ENCODE measurements at places on chromosomes 5 and 9.

DNA sequence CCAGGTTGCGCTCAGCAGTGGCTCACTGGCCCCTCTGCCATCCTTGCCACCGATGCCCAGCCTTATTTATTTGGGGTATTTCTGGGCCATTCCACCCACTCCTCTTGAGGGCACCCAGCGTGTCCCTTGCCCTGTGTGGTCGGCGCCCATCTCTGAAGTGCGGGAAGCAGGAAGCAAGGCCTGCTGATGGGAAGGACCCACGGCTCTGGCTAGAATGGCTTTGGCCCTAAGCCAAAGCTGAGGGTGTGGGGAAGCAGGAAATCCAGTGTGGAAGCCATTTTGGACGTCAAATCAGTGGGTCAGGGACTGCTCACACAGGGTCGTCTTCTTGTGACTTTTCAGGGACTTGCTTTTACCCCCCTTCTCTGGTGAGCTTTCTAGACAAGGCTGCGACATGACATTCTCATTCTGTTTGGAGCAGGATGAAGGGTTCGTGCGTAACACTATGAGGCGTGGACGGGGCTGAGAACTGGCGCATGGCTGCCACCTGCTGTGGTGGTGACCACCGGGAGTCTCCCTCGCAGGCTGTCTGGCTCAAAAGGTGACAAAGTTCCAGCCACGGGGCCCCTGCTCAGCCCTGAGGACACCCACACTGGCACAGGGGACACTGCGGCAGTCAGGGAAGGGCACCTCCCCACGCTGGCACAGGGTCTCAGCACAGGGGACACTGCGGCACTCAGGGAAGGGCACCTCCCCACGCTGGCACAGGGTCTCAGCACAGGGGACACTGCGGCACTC lies 50.7 kb upstream of the NKD2 start:
- no peak for DNase-seq

DNA sequence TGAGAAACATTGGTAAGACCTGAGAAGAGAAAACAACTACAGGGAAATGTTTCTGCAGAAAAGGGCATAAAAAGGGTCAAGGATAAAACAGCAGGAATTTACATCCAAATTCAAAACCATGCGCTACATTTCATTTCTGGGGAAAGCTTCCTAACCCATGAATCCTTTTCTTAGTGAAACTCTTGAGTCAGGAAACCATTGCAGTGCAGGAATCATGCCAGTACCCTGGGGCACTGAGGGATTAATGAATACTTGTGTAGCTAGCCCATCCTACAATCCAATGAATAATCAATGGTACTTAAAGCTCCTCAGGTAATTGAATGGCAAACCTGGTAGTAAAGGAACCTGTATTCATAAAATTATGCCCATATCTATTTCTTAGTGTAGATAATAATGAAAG lies 580.5 kb downstream of the TLE1 start:
- DNase-seq, result no peak

GRCh38 chr9:98940276-98940675 lies 3.4 kb upstream of the COL15A1 start:
- no peak for DNase-seq

DNA sequence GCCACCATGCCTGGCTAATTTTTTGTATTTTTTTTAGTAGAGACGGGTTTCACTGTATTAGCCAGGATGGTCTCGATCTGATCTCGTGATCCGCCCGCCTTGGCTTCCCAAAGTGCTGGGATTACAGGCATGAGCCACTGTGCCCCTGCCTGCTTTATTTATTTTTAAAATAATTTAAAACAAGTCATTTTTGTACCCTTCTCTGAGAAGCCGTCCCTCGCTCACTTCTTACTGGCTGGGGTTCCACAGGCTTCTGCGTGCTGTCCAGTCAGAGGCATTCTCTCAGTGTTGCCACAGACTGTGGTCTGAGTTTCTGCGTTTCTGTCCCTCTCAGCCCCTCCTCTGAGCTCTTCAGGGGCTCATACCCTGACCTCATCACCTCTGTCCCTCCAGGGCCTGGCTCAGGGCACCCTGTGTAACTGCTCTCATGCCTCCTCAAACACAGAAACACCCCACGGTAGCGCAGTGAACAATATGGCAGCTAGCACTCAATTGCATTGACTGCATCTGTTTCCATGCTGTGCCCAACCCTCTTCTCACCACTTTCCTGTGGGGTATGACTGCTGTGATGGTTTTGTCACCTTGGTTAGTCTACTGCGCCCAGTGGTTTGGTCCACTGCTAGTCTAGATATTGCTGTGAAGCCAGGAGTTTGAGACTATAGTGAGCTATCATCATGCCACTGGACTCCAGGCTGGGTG lies 44.3 kb upstream of the SH3PXD2B start:
- DNase-seq, result no peak

GRCh38 chr5:56148453-56148971 lies 84.6 kb downstream of the ANKRD55 start:
- no peak for DNase-seq

DNA sequence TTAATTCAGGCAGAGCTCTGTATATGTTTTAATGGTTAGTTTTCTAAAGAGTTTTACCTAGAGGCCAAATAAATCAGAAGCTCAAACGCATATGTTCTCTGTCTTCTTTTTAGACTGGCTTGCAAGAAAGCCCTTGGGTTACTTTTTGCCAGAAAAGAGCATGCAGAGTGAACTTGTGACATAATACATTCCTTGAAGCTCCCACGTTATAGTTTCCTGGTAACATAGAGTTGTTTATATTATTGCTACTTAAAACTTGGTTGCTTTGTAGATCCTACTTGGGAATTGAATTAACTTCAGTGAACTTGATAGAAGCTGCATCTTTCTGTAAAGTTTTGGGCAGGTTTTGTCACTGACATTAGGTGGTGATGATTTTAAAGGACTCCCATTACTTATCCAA lies 102.9 kb downstream of the C9orf152 start:
- DNase-seq, result no peak

DNA sequence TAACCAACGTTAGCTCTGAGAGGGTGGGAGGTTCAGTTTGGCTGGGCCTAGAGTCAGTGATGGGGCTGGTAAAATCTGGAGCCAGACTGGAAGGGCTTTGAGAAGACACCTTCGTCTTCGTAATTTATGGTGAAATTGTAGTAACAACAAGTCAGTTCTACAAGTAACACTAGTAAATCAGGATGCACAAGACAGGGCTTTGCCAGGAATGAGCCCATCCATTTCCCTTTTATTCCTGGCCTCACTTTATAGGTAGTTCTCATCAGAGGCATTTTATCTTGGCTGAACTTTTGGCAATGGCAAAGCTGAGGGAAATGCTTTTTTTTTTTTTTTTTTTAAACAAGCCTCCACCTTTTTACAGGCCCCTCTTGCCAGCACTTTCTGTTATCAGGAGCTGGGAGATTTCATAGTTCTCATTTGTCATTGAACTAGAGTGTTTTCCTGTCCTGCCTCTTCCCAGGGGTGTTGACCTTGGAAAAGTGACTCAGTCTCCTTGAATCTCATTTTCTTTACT lies 110.5 kb upstream of the KLF4 start:
- no peak for DNase-seq

GRCh38 chr5:147436596-147436995 lies 73.3 kb downstream of the DPYSL3 start:
- DNase-seq, result no peak

DNA sequence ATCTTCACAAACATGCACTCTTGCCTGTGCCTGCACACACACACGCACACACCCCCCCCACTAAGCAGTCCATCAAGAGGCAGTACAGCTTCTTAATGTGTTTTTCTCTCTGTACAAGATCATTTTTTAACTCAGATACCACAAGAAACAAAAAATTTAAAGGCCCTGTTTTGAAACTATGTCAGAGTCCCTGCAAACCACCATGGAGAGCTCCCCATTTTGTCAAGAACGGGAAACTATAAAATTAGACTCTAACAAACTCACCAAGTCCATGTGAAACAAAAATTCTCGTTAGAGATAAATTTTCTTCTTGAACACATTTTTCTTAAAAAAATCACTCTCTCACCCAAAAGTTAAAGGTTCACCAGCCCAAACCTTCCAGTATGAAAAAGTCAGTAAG lies 86.3 kb downstream of the ELAVL2 start:
- DNase-seq, result no peak

GRCh38 chr5:157269165-157269671 lies 3.3 kb downstream of the CYFIP2 start:
- DNase-seq, result no peak

DNA sequence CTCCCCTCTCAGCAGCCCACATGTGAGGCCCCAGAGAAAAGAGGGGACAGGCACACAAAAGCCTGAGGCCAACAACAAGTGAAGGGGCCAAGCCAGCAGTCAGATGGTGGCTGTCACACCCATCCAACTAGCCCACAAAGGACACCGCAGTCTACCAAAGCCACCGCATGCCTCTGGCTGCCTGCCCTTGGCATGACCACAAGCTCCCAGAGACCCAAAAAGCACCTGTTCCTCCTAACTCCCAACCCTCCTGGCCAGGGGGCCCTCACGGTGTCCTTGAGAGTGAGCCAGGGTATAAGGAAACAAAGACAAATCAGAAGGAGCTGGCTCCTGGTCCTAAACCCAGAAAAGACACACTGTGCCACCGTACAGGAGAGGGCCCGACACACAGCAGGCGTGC lies 77.8 kb upstream of the LRRTM2 start:
- DNase-seq, result no peak

GRCh38 chr5:7742241-7742656 lies 108.7 kb downstream of the CFAP90 start:
- DNase-seq, result no peak

DNA sequence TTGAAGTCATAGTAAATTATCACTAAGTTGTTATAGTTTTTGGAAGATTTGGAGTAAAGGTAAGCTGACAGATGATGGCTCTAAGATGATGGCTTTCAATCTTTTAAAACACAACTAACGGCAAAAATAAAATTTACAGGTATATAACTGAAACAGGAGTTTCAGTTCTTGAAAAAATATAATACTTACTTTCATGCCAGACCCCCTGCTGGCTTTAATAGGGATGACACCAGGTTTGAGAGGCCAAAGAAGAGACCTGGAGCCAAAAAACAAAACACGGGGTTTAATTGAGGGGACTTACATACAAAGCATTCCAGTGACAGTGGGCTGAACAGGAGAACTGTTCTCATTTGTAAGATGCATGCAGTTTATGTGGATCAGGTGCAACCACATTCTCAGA lies 301.7 kb upstream of the PCSK5 start:
- DNase-seq, result no peak

DNA sequence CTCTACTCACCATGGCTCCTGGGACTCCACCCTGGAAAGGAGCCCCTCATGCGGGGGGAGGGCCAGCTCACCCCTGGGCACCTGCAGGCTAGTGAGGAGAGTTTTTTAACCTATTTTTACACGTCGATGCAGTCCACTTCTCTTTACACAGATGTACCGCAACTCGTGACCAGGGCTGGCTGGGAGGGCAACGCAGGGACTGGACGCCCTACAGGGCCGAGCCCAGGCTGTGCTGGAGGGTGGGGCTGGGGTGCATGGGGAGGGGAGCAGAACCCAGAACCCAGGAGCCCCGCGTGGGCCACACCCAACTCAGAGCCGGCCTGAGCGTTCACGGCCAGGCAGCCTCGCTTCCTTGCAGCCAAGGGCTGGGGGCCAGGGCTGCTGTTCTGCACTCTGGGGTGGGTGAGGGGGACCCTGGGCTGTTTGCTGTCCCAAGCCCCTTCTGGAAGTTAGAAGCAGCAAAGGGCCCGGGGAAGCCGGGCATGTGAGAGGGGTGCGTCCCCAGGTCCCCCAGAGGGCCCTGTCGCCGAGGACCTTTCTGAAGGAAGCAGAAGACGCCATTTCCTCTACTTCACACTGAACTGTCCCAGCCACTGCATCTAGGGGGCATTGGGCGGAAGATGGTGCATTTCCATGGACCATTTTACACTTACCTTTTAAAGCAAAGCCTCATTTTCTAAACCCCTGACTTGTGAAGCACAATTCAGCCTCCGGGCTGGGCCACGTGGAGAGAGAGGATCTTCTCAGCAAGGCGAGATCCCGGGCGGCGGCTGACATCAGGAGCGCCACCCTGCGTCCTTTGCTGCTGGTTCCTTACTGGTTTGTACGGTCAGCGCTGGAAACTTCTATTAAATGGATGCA lies 90.5 kb downstream of the KCNT1 start:
- no peak for DNase-seq

DNA sequence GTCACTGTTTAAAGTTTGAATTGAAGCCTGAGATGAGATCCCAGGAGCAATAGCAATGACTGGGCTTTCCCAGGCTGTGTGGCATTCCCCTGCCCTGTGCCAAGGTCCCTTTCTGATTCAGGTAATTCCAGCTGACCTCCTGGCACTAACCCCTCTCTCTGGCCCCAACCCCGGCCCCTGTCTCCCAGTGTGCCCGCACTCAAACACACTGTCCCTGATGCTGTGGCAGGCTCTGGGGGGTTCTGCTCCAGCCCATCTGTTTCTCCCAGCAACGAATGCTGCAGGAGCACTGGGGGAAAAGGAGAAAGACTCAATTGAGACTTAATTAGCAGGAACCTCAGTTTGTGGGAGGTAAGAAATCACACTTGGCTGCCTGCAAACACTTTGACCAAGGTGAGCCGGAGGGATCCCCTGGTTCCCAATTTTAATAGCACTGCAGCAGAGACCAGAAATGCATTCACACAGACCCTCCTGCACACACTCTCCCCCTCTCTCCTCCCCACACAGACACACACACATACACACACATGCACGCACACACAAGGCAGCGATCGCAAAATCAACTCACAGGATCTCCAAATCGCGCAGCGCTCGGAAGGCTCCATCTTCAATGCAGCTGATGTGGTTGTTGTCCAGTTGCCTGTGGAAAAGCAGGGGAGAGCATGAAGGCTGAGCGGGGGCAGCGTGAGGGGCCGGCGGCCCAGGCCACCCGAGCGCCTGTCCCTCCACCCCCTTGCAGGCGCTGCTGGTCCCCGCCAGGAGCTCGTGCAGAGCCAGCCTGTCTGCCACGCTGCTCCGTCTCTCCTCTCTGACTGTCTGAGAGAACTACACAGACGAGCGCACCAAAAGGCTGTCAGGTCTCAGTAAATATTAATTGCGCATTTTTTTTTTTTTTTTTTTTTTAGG lies 265.1 kb upstream of the PANK3 start:
- DNase-seq, result no peak

DNA sequence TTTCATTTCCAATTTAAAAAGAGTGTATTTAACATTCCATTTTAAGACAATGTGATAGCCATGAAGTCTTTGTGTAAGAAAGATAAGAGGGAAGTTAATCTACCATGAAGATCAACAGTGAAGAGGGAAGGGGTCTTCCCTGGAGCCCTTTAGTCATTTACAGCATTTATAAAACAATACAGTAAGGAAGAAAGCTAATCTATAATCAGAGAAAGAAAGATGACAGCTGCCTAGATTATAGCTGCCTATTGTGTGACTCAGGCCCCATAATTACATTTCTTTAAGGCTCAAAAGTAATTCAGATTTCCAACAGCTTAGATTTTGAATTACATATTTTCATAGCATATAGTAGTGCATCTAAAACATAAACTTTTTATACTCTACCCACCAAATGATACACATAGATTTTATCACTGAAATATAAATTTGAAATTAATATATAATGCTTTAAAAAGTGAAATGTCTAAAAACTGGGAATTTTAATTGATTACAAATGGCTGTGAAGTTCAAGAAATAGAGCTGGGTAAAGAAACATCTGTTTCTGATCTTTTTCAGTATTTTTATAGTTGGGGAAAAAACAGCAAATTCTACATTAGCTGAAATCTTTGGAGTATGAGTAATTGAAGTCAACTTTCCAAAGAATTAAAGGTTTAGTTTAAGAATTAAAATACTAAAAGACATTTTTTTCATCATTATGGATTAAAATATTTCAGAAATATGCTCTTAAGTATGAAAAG lies 89.6 kb downstream of the RIC1 start:
- no peak for DNase-seq
